ENCODE measurements at places on chromosomes 13 and 19.

DNA sequence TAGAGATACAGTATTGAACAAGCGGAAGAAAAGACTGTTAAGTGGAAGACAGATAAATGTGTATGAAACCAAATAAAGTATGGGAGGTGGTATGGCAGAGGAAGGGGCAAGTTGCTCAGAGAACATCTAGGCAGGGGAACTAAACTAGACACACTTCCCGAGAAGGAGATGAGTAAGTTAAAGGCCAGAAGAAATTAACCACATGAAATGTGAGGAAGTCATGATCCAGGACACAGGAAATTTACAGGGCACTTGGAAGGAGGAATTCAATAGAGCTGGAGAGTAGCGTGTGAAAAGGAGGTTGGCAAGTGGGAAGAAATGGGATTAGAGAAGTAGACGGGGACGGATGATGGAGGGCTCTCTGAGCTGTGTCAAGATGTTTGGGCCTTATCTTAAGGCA is 208.8 kb downstream of the COG6 start:
- DNase-seq = no peak

DNA sequence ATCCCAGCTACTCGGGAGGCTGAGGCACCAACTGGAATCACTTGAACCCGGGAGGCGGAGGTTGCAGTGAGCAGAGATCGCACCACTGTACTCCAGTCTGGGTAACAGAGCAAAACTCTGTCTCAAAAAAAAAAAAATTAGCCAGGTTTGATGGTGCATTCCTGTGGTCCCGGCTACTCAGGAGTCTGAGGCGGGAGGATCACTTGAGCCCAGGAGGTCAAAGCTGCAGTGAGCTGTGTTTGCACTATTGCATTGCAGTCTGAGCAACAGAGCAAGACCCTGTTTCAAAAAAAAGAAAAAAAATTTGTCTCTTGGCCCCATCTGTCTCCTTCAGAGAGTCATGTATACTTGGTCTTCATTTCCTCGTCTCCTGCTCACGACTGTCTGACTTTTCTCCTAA is 1.6 kb downstream of the CCDC97 start:
- DNase-seq = no peak

- no peak for DNase-seq
Measured at GRCh38 chr13:102128216-102128810, 273.5 kb downstream of the FGF14 start.

GRCh38 chr19:32859591-32859990 is 10.0 kb downstream of the SLC7A9 start:
- DNase-seq = no peak

DNA sequence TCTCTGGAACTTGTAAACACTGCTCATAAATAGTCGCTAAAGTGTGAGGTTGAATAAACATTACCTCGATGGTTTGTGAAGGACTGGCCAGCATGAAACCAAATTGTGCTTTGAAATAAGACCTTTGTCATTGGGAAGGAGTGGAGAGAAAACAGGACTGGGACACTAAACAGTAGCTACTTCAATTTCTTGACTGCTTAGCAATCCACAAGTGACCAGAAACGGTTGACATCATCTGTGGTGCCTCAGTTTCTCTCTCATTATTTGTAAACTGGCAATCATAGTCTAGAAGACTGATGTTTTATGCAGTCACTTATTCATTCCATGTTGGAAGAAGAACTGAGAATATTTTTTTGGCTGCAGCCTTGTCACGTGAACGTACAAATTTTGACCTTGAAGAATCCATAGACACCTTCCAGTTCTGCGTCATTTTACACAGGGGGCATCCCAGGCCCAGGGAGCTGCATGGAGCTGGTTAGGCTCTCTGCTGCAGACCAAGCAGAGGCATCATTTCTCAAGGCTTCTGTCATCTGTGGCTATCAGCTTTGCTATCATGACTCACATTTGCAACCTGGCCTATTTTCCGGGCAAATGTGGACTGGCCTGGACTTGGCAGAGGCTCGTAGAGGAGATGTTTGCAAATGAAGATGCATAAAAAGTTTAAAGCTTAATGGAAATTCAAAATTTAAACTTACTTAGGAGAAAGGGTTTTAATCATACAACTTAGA is 391.8 kb downstream of the FGF9 start:
- no peak for DNase-seq

DNA sequence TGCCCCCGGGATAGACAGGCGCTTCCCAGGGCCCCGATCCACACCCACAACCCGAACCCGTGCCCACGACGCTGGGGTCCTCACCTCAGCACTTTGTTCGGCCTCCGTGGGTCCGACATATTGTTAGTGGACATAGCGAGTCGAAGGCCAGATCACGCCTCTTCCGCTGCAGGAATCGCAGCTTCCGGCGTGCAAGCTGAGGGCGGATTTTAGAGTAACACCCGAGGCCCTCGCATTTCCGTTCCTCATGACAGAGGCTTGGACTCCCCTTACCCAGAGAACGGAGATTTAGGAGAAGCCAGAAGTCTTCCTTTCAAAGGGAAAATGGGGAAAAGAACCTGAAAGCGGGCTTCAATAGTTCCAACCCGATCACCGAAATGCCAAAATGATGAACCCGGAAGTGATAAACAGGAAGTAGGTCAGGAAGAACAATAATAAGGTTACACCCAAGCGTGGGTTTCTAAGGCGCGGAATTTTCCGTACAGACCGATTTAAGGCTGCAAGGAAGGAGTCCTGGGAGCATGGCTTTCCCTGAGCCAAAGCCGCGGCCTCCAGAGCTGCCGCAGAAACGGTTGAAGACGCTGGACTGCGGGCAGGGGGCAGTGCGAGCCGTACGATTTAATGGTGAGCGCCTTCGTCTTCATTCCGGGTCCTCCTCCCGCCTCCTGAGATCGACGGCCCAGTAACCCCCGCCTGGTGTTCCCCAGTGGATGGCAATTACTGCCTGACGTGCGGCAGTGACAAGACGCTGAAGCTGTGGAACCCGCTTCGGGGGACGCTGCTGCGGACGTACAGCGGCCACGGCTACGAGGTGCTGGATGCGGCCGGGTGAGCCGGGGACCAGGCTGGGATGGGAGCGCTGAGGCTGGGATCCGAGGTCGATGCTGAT is 2.9 kb downstream of the WDR83 start:
- peak; percentile 81 for DNase-seq

- no peak for DNase-seq
Measured at GRCh38 chr13:42708391-42708790, 73.0 kb upstream of the FAM216B start.

DNA sequence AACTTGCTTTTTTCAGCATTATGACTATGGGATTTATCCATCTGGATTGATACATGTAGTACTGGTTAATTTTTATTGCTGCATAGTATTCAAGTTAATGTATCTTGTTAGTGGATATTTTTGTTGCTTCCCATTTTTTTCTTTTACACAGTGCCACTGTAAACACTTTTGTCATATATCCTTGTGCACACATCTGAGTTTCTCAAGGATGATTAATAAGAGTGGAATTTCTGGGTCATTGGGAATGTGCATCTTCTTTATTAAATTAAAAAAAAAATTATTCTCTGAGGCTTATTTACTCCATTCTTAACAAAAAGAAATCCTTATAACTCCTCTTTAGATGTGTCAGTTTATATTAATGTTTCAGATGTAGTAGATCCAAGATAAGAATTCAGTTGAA is 27.3 kb downstream of the B3GLCT start:
- no peak for DNase-seq

GRCh38 chr19:33501693-33502356 is 19.8 kb downstream of the PEPD start:
- no peak for DNase-seq

GRCh38 chr19:46350758-46351159 is 3.9 kb downstream of the PPP5C start:
- DNase-seq = peak; percentile 67

GRCh38 chr13:27160657-27161295 is 10.8 kb downstream of the USP12 start:
- DNase-seq = no peak

GRCh38 chr13:100675661-100676129 is 1.1 kb upstream of the TMTC4 start:
- DNase-seq = no peak

DNA sequence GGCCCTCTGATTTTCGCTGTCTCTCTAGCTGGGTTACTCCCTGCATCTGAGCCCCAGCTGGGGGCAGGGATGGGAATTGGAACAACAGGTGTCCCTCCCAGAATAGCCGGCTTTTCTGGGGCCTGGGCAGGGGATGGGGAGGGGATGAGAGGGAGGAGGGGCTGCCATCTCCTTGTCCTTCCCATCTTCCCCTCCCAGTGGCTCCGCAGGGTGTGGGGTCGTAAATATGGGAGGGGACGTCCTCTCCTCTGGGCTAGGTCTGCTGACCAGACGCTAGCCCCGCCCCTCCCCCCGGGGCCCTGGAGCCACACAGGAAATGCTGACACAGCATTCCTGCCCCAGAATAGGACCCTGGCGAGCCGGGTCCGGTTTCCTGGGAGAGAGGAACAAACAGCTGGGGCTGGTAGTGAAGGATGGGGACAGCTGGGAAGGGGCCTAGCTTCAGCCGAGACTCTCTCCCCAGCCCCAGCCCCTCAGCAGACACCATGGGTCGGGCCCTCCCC is 1.1 kb downstream of the RYR1 start:
- no peak for DNase-seq

DNA sequence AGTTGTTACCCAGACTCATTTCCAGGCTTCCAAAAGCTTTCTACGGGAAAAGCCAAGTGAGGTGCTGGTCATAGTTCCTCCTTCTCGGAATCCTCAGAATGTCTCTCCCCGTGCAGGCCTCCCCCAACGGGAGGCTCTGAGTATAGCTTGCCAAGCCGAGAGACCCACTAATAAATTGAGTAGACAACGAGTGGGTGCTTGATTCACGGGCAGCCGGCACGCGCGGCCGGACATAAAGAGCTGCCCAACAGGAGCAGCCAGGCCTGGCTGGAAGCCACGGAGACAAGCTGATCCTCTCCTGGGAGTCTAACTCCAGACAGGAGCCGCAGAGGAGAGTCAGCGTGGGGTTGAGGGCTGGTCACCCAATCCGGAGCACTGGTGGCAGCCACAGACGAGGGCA is 43.4 kb upstream of the MEDAG start:
- DNase-seq = no peak

GRCh38 chr13:51681037-51681678 is 96.9 kb downstream of the WDFY2 start:
- no peak for DNase-seq

- DNase-seq = peak; percentile 88
Measured at GRCh38 chr19:4768934-4769777, 22.4 kb upstream of the FEM1A start.

GRCh38 chr19:13281567-13282291 is 131.5 kb downstream of the IER2 start:
- no peak for DNase-seq

- no peak for DNase-seq
Measured at GRCh38 chr19:18432275-18433014, 5.5 kb downstream of the ISYNA1 start.

Data from Kasumi-1 (cell line).